ENCODE measurements at places on chromosomes 3 and 15.

DNA sequence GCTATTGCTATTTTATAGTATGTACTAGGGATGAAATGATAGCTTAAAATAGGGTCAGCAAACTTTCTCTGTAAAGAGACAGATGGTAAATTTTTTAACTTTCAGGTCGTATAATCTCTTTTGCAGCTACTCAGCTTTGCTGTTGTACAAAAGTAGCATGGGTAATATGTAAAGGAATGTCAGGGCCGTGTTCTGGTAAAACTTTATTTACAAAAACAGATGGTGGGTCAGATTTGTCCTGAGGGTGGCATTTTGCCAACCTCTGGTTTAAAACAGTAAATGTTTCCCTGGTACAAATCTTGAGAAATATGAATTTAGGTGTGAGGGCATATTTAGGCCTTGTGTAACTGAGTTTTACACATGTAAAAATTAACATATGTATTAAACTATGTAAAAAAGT, 18.6 kb downstream of the NMD3 start:
- no peak for DNase-seq

- no peak for DNase-seq
Observed at GRCh38 chr3:15873415-15873814, 75.6 kb upstream of the ANKRD28 start.

- DNase-seq, result no peak
Observed at GRCh38 chr15:61173899-61174689, 55.0 kb downstream of the RORA start.

- DNase-seq, result peak; percentile 57
Observed at GRCh38 chr3:49785565-49786356, 581 bp downstream of the IP6K1 start.

GRCh38 chr15:96049766-96050165, 280.7 kb upstream of the NR2F2 start:
- DNase-seq, result no peak

GRCh38 chr15:52668133-52668532, 11.1 kb downstream of the ATOSA start:
- DNase-seq, result no peak

DNA sequence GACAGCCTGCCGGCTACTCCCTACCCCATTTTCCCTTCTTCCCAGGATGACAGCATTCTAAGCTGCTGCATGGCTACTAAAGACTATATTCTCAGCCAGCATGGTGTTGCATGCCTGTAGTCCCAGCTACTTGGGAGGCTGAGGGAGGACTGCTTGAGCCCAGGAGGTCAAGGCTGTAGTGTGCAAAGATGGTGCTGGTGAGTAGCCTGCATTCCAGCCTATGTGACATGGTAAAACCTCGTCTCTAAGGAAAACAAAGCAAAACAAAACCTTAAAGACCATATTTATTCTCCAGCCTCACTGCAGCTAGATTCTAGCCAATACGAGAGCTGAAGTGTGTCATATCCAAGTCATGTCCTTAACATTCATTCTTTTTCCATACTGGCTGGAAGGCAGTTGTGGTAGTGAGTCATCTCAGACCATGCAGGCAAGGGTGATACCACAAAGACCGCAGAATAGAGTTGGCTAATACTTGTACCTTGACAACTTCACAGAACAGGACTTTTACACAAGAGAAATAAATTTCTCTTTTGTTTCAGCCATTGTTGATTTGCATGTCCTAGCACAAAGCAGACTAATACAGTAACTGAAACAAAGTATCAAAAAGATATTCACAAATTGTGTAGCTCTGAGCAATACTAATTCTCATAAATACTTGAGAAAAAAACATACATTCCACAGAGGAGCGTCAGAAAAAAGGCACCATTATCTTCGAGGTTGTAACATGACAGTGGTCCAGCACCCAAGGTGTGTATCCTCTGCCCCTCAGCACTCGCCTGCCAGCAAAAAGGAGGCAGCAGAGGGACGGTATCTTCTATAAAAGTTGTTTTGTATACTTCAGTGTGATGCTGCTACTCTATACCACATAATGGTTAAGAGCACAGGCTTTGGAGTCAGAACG, 14.8 kb downstream of the PBRM1 start:
- DNase-seq, result no peak

GRCh38 chr3:45224824-45225464, 1.1 kb downstream of the TMEM158 start:
- DNase-seq, result peak; percentile 87

GRCh38 chr3:180176059-180176458, 139.3 kb upstream of the PEX5L start:
- DNase-seq, result no peak

GRCh38 chr15:86060674-86061073, 19.0 kb upstream of the AGBL1 start:
- DNase-seq, result no peak

- no peak for DNase-seq
Observed at GRCh38 chr3:151985787-151986430, 112.5 kb downstream of the SUCNR1 start.

DNA sequence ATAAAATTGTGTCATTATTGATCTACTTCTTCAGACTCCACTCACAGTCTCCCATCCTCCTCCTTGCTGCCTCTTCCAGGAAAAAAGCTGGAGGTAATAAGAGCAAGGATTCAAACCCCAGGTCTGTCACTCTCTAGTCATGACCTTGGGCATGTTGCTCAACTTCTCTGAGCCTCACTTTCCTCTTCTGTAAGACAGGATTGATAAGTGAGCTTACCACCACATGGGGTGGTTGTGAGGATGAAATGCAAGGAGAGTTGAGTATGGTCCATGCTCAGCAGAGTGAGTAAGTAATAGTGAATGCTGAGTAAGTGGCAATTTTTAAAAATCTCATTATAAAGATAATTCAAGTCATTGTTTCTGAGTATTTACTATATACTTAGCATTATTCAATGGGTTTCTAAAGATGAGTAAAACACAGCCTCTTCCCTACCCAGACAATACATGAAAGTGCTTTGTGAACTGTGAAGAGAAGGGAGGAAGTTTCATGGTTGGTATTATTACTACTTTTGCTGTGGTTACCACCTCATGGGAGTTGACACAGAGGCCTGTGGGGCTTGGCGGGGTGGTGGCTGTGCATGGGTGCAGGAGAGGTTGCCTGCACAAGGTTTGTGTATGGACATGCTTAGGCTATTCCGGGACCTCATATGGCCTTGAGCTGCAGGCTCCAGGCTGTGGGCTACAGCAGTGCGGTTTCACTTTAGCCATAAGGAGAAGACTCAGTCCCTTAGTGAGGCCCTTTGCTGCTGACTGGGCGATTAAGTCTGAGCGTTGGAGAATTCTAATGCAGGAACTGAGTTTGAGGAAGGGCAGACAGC, 30.0 kb downstream of the SLC6A11 start:
- DNase-seq, result peak; percentile 6

DNA sequence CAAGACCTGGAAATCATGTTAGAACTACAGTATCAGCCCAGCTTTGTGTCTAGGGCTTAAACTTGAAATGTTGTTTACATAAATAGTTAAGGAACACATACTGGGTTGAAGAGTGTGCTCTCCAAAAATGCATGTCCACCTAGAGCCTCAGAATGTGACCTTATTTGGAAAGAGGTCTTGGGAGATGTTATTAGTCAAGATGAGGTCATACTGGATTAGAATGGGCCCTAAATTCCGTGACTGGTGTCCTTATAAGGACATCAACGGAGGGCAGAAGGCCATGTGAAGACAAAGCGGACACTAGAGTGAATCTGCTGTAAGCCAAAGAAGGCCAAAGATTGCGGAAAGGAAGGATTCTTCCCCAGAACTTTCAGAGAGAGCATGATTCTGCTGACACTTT, 759.2 kb upstream of the CFAP20DC start:
- no peak for DNase-seq

DNA sequence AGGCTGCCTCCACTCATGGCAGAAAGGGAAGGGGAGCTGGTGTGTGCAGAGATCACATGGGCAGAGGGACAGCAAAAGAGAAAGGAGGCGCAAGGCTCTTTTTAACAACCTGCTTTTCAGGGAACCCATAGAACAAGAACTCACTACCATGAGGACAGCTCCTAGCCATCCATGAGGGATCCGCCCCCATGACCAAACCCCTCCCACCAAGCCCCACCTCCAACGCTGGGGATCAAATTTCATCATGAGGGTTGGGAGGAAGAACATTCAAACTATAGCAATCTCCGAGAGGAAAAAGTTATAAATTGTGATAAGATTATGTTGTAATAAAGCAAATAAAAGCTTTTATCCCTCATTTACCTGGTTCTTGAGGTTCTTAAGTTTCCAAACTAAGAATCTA, 84.7 kb upstream of the LMCD1 start:
- DNase-seq, result no peak

DNA sequence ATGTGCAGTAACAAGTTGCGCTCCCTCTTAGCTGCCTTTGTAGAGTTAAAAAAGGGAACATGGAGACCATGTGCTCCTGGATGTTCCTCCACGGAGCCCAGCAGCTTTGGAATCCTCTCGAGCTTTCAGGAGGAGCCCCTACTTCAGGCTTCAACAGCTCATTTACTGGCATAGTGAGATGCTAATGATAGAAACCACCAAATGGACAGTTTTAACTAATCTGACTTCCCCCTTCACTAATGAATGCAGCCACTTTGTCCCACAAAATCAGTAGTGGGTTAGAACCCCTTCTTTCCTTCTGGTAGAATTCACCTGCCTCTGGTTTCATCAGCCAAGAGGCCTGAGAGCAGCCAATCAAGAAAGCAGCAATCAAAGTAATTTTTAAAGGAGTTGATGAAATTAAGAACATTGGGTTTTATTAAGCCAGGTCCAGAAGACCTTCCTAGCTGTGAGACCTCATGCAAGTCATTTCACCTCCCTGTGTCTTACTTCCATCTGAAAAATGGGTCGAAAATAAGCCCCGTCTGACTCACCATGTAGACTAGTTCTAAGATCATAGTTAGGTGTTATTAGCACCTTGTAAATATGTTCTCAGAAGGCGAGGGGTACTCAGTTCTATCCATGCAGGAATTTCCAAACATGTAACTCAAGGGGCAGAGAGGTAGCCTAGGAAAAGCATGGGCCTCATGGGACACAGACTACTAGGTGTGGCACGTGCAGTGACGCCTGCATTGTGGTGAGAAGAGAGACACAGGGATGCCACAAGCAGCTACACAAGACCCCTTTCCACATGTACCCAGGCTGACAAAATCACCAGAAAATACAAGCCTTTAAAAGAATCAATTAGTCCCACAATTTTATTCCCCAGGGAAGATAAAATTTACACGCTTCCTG, 179.7 kb upstream of the LPP start:
- no peak for DNase-seq

DNA sequence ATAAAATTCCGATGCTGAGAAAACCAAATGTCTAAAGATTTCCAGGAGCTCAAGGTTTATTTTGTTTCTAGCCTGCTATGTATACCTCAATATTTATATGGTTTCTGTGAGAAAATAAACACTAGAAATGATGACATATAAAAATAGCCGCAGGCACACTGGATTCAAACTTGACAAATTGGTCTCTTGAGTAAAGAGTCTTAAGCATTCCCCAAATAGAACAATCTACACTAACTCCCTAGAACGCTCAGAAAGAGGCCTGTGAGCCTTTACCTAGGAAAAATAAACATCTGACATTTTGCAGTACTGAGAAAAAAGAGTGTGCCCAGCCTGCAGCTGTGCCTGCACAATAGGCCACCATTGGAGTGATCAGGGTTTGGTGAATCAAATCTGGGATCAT, 75.2 kb downstream of the NEK10 start:
- DNase-seq, result no peak

GRCh38 chr15:42510258-42511006, 15.0 kb downstream of the SNAP23 start:
- no peak for DNase-seq

DNA sequence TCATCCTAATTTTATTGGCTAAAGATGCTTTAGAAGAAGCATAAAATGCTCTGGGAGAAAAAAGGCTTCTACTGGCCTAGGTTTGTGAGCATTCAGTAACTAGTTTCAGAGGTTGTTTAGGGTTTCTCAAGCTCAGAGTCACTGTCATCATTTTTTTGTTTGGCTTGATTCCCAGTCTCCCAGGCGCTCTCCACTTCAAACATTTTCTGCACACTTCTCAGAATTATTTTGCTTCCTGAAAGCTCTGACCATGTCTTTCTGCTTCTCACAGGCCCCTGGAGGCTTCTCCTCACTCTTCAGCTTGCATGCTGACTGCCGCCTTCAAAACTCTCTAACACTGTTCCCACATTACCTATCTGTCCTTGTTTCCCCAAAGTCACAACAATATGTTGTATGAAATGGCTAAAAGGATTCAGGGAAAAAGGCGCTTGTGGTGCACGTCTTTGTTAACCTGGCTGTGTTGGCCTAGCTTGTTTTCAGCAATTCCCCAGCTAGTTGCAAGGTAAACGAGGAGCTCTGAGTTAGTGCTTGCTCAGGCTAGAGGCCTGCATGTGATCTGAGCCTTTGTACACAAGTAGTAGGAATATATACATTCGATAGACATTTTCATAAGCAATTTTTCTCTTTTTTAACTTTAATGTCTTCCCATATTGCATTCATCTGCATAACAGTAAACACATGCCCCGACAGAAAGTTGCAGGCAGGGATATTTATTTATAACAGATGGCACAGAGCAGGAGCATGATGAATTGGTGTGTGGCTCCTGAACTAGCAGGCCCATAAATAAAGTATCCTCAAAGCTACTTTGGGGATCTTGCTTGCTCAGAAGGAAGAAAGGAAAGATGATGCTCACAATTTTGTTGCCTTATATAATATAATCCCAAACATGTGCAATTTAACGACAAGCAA, 129.2 kb upstream of the DPH6 start:
- no peak for DNase-seq

GRCh38 chr3:41740374-41740886, 221.5 kb downstream of the ULK4 start:
- no peak for DNase-seq

GRCh38 chr3:188978421-188979171, 193.2 kb upstream of the TPRG1 start:
- no peak for DNase-seq

- no peak for DNase-seq
Observed at GRCh38 chr15:92069308-92070250, 216.1 kb downstream of the SLCO3A1 start.

GRCh38 chr3:78734048-78734637, 1033.7 kb downstream of the ROBO1 start:
- no peak for DNase-seq

DNA sequence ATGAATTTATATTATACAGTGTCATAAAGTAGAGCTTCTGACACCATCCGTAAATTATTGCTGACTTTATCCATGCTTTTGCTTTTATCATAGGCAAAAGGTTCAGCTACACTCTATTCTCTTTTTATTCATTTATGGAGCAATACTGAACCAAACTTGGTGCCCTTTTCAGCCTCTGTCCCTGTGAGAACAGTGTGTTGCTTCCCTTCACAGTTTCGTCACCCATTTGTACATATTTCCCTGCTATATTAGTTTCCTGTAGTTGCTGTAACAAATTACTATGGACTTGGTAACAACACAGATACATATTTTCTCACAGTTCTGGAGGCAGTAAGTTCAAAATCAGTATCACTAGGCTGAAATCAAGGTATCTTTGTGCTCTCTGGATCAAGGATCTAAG, 2.8 kb upstream of the RPL24 start:
- no peak for DNase-seq
